ENCODE measurements at places on chromosomes 11 and 22.

DNA sequence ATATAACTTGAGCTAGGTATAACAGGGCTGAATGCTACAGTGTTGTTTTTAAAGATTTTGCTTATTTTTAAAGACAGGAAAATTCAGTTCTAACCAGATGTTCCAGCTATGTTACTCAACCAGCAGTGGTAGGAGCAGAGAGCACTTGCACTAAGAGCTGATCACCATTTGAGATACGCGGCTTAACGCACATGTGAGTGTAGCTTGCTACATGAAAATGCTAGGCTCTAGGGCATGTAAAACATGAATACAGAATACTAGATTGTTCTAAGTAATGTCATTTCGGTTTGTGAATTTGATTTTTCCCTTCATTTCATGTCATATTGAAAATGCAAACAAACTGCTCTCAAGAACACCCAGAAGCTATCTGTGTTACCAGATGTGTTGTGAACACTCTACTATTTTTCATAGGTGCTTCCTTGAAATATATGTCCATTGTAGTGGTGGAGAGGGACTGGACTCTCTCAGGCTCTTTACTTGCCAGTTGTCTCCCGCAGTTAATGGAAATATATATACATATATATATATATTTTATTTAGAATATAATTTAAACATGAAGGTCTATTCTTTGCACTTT is 10.8 kb upstream of the TECTA start:
- no peak for DNase-seq

DNA sequence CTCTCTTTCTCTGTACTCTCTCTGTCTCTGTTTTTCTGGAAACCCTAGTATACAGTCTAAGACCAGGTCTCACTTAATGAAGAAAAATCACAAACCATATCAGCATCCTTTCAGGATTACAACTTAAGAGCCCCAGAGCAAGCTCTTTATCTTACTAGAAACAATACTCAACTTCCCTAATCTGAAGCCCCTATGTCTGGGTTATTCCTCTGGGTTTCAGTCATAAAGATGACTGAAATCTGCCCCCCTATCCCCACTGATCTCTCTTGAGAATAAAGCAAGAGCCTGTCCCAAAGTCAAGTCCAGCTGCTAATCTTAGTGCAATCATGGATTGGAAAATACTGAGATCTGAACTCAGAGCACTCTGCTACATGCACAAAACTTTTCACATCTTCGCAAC is 53.9 kb upstream of the PICALM start:
- no peak for DNase-seq

- DNase-seq, result peak; percentile 62
Measured at GRCh38 chr11:29309992-29310391, 706.8 kb downstream of the KCNA4 start.

DNA sequence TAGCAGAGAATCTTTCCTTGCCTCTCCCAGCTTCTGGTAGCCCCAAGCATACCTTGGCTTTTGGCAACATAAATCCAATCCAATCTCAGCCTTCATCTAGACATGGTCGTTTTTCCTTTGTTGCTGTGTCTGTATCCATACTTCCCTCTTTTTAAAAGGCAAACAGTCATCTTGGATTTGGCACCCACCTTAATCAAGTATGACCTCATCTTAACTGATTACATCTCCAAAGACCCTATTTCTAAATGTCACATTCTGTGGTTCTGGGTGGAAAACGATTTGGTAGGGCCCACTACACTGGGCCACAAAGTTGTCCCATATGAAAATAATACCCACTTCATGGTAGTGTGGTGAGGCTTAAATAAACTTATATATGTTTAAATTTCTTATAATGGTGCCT is 852 bp downstream of the BUD13 start:
- DNase-seq, result no peak

DNA sequence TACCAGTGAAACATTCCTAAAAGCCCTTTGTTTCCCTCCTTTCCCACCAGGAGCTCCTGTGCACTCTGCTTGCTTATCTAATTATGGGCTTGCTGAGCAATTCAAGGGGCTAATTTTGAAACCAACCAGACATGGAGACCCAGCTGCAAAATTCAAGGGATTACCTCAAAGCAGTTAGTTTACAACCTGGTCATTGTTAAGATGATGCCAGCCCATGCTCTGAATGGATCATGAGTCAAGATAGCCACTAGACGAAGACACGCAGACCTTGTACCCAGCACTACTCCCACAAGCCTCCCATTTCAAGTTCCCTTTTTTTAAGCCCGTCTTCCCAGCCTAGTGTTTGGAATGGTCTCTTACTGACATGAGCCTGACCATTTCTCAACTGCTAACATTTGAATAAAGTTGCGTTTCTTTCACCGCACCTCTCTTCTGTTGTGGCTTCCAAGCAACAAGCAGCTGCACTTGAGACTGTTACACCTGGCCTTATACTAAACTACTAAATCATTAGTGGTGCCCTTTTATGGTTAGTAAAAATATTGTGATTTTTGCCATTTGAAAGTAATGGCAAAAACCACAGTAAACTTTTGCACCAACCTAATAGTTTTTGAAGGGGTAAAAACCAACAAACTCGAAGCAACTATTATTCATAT is 315.3 kb upstream of the LUZP2 start:
- no peak for DNase-seq

GRCh38 chr11:125069008-125069407 is 5.9 kb downstream of the SLC37A2 start:
- DNase-seq, result no peak

DNA sequence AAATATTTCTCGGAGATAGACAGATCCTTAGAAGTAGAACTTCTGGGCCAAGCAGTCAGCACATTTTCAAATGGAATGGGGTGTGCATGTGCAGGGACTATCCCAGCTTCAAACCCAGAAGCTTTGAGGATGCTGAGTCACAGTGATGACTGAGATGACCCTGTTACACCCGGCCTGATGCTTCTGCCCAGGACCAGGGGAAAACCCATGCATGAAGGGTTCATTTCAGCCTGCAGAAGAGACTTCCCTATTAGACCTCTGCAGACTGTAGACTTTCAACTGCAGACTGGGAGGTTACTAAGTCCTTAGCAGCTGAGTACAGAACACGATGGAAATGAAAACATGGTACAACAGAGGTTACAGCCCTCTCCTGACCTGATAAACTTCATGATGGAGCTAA is 3.6 kb upstream of the OR2AT4 start:
- DNase-seq, result peak; percentile 9

GRCh38 chr11:126115816-126116331 is 53.2 kb upstream of the CDON start:
- DNase-seq, result peak; percentile 86

GRCh38 chr22:46418827-46419226 is 83.3 kb downstream of the TRMU start:
- no peak for DNase-seq

DNA sequence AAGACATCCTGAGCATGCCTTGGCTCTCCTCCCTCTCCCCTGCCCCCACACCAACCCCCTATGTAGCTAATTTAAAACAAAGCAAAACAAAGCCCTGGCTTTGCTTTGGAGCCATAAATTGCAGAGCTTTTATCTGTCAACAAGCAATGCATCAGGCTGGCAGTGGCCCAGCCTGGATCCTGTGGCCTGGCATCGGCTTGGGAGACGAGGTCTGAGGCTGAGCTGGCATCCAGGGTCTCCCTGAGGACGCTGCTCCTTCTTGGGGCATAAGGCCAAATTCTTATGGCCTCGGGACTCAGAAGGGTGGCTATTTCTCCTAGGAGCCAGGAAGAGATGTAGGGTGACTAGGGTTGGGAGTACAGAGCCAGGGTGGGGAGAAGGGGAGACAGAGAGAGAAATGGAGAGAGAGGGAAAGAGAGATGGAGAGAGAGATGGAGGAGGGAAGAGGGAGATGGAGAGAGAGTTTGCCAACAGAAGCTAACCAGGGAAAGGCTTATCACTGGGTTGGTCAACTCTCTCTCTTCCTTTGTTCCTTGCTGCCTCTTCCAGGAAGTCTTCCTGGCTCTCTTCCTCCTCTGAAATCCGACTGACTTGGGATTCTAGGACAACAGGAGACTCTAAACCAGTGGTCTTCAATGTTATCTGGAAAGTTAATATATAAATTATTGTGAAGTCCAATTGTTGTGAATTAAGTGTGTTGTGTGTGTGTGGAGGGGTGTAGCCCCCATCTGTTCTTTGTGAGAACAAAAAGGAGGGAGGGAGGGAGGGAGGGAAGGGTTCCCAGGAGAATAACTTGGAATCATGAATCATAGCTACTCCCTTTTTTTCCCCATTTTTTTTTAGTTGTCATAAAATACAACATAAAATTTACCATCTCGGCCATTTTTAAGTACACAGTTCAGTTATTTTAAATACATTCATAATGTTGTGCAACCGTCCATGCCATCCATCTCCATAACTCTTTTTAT is 29.1 kb downstream of the TSPAN18 start:
- DNase-seq, result no peak

- no peak for DNase-seq
Measured at GRCh38 chr11:76691655-76692054, 21.1 kb upstream of the LRRC32 start.

GRCh38 chr11:6480299-6480914 is 724 bp downstream of the ARFIP2 start:
- DNase-seq, result no peak

- DNase-seq, result peak; percentile 97
Measured at GRCh38 chr22:28798810-28799605, 1.4 kb downstream of the XBP1 start.

- DNase-seq, result no peak
Measured at GRCh38 chr11:76621466-76621865, 49.1 kb downstream of the LRRC32 start.

DNA sequence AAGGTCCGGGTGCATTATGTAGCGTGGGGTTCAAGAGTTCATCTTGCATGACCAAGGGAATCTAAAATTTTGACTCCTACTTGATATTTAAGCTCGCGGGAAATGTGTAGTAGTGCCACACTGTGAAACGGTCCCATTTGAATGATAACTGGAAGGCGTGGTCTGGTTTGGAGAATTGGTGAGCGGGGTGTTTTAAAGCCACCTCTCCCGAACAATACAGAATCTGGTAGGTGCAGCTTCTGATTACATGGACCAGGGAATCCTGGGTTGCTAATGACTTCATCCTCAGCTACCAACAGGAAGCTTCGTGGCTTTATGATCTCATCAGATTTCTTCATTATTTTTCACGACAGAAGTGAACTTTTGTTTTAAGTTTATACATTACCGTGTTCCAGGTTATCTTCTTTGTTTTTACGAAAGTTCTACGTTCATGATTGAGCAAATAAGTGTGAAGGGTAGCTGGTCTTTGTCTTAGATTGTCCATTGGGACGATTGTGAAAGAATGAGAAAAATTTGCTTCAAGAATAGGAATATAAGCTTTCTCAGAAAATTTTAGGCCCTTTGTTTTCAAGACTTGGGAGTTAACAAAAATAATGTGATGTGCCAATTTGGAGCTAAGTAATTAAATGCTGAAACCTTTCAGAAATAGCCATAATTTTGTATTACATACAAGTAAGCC is 1.7 kb downstream of the QSER1 start:
- DNase-seq, result peak; percentile 67

DNA sequence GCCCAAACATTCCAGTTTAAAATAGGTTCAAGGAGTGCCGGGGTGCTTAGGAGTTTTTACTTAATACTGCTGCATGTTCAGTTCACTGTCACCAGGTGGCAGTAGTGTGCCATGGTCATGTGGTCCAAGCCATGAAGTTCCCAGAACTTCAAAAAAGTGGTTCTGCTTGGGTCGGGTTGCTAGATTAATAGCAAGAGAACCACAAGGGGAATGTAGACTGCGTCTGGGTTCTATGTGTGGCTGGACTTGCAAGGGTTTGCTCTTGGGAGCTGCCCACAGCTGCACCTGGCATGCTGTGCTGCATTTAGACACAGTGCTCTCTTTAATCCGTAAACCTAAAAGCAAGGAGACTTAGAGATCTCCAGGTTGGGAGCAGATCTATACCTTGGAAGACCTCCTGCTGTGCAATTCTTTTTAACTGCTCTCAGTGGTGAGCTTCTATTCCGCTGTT is 6.5 kb upstream of the SPON1 start:
- DNase-seq, result peak; percentile 72

GRCh38 chr11:130490682-130491449 is 42.4 kb downstream of the ADAMTS15 start:
- DNase-seq, result no peak

- DNase-seq, result no peak
Measured at GRCh38 chr11:77190331-77191075, 62.5 kb downstream of the MYO7A start.

- DNase-seq, result peak; percentile 16
Measured at GRCh38 chr11:13972043-13972910, 9.8 kb downstream of the SPON1 start.

- no peak for DNase-seq
Measured at GRCh38 chr11:31798554-31799434, 12.3 kb downstream of the PAX6 start.

GRCh38 chr22:35660291-35661127 is 12.3 kb downstream of the APOL6 start:
- no peak for DNase-seq

- no peak for DNase-seq
Measured at GRCh38 chr22:27799015-27799826, 2.3 kb downstream of the MN1 start.

DNA sequence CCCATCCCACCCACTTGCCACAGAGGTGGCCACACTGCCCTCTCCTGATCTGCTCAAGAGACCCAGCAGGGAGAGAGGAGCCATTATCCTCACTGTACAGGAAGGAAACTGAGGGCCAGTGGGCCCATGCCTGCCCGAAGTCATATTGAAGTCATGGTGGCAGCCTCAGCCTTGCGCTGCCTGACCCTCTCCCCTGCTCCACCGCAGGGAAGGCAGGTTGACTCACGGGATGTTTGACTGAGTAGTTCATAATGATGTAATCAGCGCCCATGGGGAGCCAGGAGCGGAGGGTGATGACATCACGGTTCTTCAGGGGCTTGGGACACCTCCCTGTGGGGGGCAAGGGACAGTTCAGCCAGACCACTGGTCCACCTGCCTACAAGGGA is 6.1 kb upstream of the ARAP1 start:
- DNase-seq, result no peak

DNA sequence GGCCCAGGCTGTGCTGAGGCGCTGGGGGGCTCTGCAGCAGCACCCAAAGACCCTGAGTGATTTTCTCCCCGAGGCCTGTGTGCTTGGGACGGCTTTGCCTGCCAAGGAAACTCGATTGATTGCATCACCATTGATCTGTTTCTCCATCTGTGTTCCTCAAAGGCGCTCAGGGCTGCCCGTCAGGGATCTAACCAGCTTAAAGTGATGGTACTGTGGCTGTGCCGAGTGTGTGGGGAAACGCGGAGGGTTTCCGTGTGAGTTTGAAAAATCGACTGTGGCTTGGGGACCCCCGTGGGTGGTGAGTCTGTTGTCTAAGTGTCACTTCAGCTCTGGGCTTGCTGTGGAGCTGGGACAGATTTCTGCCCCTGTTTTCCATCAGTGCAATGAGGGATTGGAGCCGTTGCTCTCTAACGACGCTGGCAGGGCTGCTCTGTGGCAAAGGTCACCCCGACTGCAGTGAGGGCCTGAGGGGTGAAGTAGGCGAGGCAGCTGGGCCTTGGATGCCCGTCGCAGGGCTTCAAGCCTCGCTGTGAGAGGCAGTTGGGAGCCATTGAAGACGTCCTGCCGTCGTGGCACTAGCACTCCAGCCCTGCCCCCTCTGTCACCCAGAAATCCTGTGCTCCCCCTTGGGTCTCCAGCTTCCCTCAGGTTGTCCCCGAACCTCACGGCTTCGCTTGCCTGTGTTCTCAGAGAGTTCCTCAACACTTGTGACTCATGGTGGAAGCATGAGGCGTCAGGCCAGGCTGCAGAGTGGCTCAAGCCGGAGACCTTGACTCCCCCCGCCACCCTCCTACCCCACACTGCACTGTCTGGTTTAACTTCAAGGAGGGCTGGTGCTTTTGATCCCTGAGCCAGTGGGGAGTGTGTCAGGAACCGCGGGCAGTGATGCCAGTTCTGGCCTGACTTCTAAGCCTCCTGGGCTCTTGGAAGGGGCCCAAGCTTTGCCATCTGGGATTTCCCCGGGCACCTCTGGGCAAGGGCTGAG is 21.8 kb downstream of the CACNA1I start:
- peak; percentile 31 for DNase-seq
